ENCODE measurements at places on chromosomes 11 and 22.

GRCh38 chr11:82683029-82683428 lies 50.6 kb downstream of the FAM181B start:
- no peak for DNase-seq

DNA sequence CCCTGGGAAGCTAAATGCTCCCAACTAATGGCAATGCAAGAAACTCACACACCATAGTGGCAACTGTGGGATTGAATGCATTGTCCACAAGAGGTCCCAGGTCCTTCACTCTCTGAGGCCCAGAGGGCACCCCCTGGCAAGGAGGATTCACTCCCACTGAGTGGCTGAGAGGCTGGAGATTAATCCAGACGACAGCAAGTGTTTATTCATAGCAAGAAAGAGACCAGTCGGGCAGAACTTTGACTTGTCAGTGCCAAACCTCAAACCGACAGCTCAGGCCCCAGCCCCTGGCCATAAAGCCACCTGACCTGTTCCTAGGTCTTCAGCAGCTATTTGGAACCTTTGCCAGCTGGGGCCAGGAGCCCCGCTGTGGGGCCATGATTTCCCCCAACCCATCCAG lies 54.5 kb upstream of the MPEG1 start:
- DNase-seq, result no peak

- no peak for DNase-seq
These were observed 73.7 kb downstream of the PDE2A start for GRCh38 chr11:72600557-72600956.

GRCh38 chr22:37416389-37416788 lies 10.9 kb downstream of the ELFN2 start:
- no peak for DNase-seq

DNA sequence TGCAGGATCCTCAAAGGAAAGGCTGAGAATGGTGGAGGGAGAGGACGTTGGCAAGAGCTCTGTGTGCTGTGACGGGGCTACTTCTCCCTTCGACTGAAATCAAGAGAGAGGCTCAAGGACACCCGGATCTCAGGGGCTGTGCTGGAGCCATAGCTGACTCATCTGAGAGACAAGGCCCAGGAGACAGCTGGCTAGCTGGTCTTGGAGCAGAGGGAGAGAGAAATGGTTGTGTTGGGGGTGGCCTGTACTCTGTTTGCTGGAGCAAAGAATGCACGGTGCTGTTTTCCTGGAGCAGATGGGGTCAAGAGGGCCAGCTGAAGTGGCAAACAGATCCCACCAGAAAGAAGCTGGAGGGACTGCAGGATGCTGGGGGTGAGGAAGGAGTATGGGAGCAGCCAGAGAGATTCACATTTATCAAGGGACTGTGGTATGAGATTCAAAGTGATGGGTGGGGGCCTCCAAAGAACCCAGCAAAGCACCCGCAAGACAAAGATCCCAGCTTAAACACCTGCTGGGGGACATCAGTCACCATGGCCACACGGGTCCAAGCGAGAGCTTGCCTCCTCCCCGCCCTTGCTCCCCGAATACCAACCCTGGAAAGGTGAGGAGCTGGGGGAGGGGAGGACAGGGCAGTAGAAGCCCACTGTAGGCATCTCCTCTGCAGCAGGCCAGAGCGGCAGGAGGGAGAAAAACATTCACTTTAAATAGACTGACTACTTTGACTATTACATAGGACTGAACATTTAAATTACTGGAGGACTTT lies 40.8 kb downstream of the MAP6 start:
- no peak for DNase-seq

- no peak for DNase-seq
These were observed 9.2 kb downstream of the OR51F2 start for GRCh38 chr11:4830346-4830745.

GRCh38 chr11:114116357-114116756 lies 56.8 kb downstream of the ZBTB16 start:
- DNase-seq, result no peak

- peak; percentile 70 for DNase-seq
These were observed at the start of gene MPZL2 for GRCh38 chr11:118263695-118264568. Gene MPZL2, minus strand, starts transcription at chr11:118264297. Its CDS starts 144 bp downstream, at chr11:118264153.

DNA sequence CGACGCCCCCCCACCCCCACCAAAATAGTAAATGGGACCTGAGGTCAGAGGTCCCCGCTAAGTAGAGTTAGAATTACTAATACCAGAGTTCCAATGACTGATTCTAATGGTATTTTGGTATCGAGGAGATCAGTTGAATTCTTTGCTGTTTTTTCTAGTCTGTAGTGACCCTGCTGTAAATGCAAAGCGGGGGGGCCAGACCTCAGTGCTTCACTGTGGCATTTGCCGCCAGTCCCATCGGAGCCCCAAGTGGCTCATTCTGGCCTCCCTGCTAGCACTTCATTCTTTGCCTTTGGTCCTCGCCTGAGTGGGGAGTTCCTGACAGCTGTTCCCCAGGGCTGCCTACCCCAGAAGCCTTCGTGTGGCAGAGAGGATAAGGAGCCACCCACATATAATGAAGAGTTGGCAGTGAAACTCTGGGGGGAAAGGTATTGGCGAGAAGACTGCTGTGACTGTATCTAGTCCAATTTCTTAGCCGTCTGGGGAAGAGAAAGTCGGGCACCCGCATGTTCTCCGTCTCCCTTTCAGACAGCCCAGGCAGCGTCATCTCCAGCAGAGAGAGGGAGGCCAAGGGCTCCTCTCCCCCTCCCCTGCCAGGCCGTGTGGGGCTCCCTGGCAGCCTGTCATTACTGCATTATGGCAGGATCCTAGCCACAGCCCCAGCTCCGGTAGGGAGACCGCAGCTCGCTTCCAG lies 19.4 kb upstream of the CABP7 start:
- DNase-seq, result no peak

Data from type B pancreatic cell (in vitro differentiated cells).